ACHN (cell line): ENCODE measurements at places on chromosomes 16 and 17.

GRCh38 chr17:5249615-5250014 lies 15.0 kb upstream of the SCIMP start:
- DNase-seq = peak; percentile 70

- DNase-seq = no peak
These were observed 6.3 kb downstream of the ATP2A3 start for GRCh38 chr17:3957735-3958599.

DNA sequence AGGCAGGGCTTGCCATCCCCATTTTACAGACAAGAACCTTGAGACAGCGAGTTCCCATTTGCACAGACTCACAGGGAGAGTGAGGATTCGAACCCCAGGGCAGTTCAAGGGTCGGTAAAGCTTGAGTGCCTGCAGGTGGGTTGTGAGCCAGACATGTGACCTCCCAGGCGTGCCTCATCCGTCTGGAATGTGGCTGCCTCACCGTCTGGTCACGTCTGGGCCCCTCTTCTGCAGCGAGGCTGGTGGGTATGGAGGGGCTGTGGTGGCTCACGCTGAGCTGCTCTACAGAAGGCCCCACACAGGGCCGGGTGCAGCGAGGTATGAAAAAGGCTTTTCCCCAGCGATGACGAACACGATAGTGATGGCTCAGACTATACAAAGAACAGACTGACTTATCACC lies 35.8 kb upstream of the LHX1 start:
- DNase-seq = peak; percentile 97

GRCh38 chr16:55225972-55226542 lies 97.9 kb upstream of the IRX6 start:
- DNase-seq = peak; percentile 33

GRCh38 chr17:65794572-65794971 lies 233.1 kb upstream of the AXIN2 start:
- peak; percentile 69 for DNase-seq

- no peak for DNase-seq
These were observed 23.8 kb downstream of the MPP3 start for GRCh38 chr17:43809121-43809520.

GRCh38 chr16:56102183-56102686 lies 89.1 kb upstream of the GNAO1 start:
- DNase-seq = no peak

GRCh38 chr17:58808609-58809563 lies 53.2 kb downstream of the PPM1E start:
- DNase-seq = no peak

DNA sequence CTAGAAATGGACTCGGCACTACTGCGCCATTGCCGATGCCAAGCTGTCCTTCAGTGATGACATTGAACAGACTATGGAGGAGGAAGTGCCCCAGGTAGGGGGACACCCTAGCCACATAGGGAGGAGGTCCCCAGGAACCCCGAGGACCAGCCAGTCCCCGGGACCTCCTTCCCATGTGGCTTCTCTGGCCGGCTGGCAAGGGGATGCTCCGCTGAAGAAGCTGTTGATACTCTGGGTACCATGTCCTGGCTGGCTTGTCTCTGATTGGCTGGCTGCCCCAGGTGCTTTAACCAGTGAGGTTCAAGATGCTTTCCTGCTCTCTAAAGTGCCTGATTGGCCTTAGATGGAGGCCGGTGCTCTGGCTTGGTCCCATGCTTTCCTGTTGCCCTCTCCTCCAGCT lies 103.6 kb downstream of the SDR42E1 start:
- no peak for DNase-seq

DNA sequence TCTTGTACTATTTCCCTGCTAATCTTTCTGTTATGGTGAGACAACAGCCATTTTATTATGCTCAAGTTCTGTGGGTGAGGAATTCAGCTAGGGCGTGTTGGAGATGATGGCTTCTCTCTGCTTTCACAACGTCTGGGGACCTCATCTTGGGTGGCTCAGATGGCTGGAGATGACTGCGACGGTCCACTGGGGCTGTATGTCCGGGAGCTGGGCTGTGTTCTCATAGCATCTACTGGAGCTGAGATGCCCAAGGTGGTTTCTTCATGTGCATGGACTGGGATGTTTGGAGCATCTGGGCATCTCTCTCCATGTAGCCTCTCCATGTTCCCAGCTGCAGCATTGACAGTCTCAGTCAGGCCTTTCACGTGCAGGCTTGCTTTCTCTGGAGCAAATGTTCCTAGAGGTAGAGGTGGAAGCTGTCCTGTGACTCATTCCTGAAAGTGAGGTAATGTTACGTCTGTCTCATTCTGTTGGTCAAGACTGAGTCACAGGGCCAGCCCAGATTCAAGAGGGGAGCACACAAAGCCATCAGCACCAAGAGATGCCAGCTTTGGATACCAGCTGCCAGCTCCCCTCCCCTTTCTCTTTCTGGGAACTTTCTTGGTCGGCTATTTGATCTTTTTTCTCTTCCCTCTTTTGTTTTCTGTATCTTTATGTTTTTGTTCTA lies 96.2 kb downstream of the RAP1GAP2 start:
- peak; percentile 81 for DNase-seq

- no peak for DNase-seq
These were observed 56.9 kb upstream of the FASN start for GRCh38 chr17:82154881-82155331.

- DNase-seq = no peak
These were observed 3.3 kb downstream of the GAS2L2 start for GRCh38 chr17:35749560-35750412.

DNA sequence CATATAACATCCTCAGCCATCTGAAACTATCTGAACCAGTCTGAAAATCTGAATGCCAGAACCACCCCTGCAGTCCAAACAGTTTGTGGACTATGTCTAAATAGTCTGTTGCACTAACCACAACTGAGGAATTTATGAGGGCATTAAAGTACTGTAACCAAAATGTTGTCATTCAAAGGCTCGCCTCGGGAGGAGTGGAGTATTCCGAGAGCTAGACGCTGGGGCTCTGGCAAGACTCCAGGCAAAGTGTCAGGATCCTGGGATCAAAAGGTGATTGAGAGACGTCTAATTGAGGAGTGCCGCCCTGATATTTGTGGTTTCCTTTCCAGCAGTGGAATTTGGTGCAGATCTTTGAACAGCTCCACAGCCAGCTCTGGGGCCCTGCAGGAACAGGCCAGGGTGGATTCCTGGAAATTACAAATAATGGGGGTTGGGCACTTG lies 142.9 kb upstream of the MYOCD start:
- DNase-seq = no peak

GRCh38 chr16:25279491-25279890 lies 21.8 kb upstream of the ZKSCAN2 start:
- no peak for DNase-seq

GRCh38 chr16:75219838-75220237 lies 1.1 kb downstream of the CTRB1 start:
- DNase-seq = no peak

- no peak for DNase-seq
These were observed 4.0 kb downstream of the AMFR start for GRCh38 chr16:56421313-56421712.

GRCh38 chr17:75454193-75454592 lies 2.2 kb upstream of the TMEM94 start:
- DNase-seq = peak; percentile 96

GRCh38 chr16:88540346-88540977 lies 29.7 kb upstream of the ZC3H18 start:
- DNase-seq = no peak

- no peak for DNase-seq
These were observed 22.1 kb downstream of the CRISPLD2 start for GRCh38 chr16:84841787-84842300.

GRCh38 chr17:17628388-17629008 lies 37.0 kb upstream of the PEMT start:
- no peak for DNase-seq

DNA sequence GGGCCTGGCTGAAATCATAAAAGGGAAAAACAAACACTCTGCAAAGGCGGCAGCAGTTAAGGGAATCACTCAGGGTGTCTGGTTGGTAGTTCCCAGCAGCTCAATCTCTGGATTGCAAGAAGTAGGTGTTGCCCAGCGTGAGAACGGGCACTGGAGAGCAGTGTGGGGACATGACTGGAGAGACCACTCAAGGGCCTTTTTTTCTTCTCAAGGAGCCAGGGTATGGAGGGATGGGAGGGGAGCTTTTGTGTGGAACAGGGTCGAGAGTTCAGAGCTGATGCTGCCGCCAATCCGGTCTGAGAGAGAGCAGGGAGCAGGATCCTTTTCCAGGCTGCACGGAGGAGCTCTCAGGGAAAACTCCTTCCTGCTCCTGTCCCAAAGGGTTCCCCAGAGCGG lies 15.2 kb downstream of the SCNN1B start:
- DNase-seq = no peak

- no peak for DNase-seq
These were observed 234.7 kb upstream of the SDK2 start for GRCh38 chr17:73878923-73879322.
